Hindlimb muscle (tissue), 1 donor: ENCODE measurements at places on chromosomes 5 and 9.

- DNase-seq, result no peak
Measured at GRCh38 chr5:67133776-67134175, 62.8 kb downstream of the CD180 start.

GRCh38 chr5:170434966-170435605, 45.9 kb upstream of the KCNMB1 start:
- peak; percentile 81 for DNase-seq

DNA sequence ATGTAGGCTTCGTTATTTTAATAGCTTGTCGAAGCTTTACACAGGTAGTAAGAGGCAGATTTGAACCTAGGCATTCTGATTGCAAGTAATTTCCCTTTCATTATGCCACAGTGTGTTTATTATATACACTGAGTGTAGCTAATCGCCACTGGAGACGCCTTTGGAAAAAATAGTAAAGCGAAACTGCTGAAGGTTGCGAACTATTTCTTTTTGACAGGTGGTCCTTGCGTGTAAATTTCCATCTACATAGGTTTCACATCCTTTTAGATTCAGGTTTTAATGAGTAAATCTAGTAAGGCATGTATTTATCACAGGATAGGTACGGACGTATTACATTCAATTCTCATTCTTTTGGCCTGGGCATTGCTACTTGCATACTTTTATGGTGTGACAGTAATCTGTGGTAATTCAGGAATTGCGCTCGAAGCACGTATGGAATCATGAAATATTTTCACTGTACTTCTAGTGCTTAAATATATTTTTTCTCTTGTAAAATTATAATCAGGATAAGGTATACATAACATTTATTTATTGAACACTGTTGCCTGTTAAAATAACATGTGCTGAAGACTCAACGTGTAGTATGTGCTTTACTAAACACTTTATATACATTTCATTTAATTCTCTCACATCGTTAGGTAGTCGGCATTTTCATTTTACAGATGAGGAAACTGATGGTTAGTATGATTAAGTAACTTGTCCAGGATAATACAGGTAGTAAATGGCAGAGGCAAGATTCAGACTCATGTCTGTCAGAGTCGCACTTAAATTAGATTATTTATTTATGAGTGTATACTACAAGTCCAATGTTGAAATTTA, 1.8 kb downstream of the MARCHF6 start:
- DNase-seq, result peak; percentile 34

- DNase-seq, result no peak
Measured at GRCh38 chr9:104009826-104010225, 84.3 kb upstream of the SMC2 start.

DNA sequence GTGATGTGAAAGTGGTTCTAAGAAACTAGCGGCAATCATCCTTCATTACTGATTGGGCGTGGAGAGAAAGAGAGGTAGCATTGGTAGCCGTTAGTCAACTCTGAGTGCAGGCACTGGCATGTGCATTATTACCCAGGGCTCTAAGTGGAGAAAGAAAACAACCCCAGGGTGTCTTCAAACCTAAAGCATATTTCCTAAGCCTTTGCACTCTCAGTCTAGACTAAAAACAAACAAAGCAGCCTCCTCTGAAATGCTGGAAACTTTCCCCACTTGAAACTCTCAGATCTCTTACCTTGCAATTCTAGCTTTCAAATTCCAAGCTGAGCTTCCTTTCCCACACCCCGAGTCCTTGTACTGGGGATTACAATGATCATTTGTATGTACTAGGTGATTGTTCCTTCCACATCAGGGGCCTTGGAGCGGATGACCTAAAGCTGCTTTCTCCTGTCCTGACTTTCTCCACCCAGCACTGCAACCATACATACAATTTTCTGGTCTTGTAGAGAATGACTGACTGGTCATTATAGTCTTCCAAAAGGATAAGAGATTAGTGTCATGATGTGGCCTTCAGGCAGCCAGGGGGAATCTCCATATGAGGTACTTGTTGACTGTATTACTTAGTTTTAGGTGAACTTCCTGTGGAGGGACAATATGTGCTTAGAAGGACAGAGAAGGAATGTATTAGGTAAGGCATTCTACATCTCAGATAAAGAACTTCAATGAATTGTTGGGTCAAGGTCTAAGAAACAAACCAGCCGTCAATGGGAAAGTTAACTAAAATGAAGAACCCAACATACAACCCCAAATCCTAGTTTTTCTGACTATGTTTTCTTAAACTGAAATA, 98.3 kb upstream of the CDKN2B start:
- no peak for DNase-seq

GRCh38 chr9:91900797-91901177, 49.2 kb downstream of the ROR2 start:
- no peak for DNase-seq

- DNase-seq, result no peak
Measured at GRCh38 chr5:66406761-66407336, 189.3 kb upstream of the MAST4 start.

DNA sequence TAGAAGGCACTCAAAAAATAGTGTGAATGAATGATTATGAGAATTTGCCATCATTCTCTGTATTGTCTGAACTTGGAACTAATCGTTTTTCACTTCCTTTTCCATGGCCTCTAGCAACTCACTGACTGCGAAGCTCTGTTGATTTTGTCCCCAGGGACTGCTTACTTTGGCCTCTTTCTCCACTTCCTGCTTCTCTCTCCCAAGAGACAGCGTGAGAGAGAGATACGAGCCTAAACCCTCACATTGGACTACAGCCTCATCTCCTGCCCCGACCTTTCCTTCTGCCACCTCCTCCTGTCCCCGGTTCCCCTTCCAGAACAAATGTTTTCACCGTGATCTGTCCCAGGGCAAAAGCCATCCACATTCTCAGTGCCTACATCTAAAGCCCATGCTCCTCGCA, 300.8 kb upstream of the PANK3 start:
- DNase-seq, result no peak

DNA sequence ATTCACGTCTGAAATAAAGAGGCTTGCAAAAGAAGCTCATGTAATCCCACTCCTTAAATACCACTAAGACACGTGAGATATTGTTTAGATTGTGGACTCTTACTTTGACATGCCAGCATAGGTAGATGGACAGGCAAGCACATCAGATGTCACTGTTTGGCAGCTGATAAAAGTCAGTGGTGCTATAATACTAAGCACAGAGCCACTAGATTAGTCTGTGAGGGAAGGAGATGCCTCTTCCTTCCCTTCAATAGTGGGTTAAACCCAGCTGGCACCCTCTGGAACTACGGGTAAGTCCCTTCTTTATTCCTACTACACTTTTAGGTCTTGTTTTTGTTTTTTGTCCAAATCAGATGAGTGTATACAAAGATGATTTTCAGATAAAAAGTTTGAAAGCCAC, at the start of gene MYOT:
MYOT (plus strand) TSS at position 197 of the 400 bp plus-strand sequence. CDS start 2,792 bp downstream, outside the sequence.
- DNase-seq, result no peak

GRCh38 chr5:130601-131131, 38.7 kb downstream of the PLEKHG4B start:
- no peak for DNase-seq

- DNase-seq, result no peak
Measured at GRCh38 chr9:108478431-108479332, 377.1 kb downstream of the ACTL7B start.

DNA sequence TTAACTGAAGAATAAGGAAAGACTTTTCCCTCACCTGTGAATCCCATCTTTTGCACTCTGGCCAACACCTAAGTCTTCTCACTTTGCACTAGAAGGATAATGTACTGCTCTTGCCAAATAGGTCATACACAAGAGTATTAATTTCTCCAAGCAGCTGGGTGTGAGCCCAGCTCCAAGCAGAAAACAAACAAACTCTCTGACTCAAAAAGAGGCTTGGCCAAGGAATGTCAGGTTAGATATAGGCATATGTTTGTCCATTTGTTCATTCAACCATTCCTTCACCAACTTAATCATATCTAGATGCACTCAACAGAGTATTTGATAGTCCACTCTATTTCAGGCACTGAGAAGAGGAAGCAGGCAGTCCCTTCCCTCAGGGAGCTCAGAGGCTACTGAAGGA, 84.4 kb downstream of the HTR4 start:
- DNase-seq, result no peak
